Osteoblast (primary cell): ENCODE measurements at places on chromosomes 11 and 22. TPM values are rescaled to one million over a fixed set of nuclear protein-coding genes. Genes with fewer than 3 reads are reported as not detected.

DNA sequence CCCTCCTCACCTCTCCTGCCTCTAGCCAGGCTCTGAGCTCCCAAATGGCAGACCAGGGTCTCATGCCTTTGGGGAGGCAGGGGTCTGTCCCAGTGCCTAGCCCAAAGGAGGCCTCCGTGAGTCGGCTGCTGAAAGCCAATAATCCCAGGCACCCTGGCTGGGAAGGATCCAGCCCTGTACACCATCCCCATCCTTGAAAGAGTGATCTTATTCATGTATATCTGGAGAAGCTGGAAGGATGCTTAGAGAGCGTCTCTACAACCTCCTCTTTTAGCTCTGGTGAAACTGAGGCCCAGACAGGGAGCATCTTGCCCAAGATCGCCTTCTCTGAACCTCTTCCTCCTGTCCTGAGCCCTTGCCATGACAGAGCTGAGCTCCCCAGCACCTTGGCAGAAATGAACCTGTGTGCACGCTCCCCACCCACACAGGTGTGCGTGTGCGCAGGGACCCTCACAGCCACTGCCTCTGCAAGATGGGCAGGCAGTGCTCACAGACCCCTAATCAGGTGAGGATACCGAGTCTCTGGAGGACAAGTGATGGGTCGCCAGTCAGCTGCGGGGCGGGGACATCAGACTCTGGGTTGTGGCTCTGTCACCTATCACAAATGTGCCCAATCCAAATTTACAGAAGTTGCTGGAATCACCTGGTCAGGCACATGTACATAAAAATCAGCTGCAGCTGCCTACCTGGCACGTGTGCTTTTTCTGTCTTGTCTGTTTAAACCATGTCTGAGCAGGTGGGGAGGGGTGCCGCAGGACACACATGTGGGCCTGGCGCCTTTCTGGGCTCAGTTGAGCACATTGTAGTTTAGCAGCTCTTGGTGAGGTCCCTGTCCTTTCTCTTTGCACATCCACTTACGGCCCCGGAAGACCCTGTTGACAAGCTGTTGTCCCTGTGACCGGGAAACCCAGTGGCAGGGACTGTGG, 49.3 kb upstream of the WNT7B start:
- DNase-seq = peak; percentile 88
- H3K27ac ChIP-seq = no peak overlapping the region
- H3K4me3 ChIP-seq = no peak overlapping the region
- no peaks in the 10 kb centered on the region for H3K27me3 ChIP-seq
- H3K4me1 ChIP-seq = peaks cover 9% of the 10 kb centered on the region

DNA sequence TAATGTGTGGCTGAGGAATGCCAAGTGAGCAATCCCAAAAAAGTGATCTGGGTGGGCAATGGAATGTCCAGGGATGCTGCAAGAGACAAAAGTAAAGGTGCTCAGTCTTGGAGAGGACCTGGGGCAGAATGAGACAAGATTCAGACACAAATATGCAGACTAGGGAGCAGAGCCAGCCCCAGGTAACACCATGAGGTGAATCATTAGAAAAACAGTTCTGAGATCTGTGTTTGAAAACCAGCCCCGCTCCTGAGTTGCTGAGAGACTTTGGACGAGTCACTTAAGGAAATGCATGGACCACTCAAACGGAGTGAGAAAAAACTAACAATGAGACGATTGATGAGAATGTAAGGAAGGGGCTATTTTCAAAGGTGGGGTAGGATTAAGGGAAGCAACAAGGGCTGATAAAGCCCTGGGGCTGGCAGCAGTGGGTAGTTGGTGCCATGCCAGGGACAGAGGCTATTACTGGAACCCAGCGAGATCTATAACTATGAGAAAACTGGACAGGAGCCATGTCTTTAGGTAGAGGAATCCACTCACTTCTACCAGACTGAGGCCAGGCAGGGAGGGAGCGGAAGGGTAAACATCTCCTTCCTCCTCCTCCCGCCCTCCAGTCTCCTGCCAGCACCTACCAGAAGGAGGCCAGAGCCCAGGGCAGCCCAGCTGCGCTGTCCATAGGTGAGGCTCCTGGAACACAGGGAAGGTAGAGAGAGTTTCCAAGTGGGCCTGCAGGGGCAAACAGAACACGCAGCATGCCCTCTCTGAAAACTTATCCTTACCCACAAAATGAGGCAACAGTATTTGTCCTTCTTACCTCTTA, 130.4 kb upstream of the TEAD1 start:
- peaks cover 41% of the 10 kb centered on the region for H3K4me1 ChIP-seq
- no peaks in the 10 kb centered on the region for H3K36me3 ChIP-seq
- H3K27me3 ChIP-seq = no peaks in the 10 kb centered on the region
- peak; percentile 66 for DNase-seq

DNA sequence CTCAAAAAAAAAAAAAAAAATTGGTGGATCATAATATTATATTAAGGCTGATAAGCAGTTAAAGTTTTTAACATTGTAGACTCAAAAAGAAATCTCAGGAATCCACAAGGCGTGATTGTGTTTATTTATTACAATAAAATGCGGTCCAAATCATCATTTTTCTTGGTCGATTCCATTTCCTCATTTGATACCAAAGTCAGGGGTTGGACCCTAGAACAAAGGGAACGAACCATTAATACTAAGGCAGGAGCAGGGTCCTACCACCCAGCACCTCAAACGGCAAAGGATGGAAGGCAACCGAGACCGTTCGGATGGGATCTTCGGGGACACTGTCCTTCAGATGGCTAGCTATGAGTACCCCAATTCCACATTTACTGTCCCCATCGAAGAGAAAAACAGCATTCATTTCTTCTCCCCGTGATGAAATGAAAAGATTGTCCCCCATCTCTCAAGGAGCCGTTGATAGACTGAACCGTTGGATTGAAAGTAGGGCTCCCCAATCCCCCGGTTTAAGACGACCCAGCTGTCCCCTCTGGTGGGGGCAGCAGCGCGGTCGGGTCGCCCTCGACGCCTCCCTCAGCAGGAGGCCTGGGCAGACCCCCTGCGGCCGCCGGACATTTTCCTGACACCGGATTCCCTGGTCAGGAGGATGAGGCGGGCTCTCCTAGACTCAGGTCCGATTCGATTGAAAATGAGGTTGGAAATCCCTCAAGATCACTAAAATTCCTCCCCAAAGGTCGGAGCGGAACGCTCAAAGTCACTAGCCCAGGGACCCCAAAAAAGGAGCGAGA, 607 bp downstream of the DMC1 start:
- H3K27ac ChIP-seq = no peak overlapping the region
- peak; percentile 59 for DNase-seq
- H3K27me3 ChIP-seq = no peaks in the 10 kb centered on the region

The ZC3H12C gene
- total RNA-seq = 9.1 and 10.5 TPM in 2 replicates

The SHANK3 gene
- 0.36 and 0.59 TPM in 2 replicates for total RNA-seq
